ENCODE measurements at places on chromosomes 12 and 14.

- DNase-seq, result no peak
These were observed 5.1 kb downstream of the MBIP start for GRCh38 chr14:36315159-36315853.

GRCh38 chr14:96581902-96582301 lies 79.7 kb downstream of the PAPOLA start:
- DNase-seq, result no peak

DNA sequence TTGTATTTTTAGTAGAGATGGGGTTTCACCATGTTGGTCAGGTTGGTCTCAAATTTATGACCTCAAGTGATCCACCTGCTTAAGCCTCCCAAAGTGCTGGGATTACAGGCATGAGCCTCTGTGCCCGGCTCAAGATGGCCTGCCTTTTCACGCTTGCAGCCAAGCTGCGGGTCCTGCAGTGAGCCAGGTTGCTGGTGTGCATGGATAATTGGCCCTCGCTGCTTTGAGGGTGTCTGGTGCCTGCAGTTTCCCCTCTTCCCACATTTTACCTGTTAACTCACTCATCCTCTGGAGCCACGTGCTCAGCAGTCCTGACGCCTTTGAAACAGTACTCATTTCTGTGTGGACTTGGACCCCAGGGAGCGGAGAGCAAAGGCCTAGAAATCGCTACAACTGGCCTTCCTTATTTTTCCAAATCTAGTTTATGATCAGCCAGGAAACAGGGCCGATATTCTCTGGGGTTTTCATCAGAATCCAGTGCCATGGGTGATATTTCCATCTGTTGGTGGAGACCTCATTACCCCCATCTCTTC lies 42.2 kb downstream of the TPCN1 start:
- DNase-seq, result no peak

GRCh38 chr14:60862283-60862682 lies 118.6 kb downstream of the TRMT5 start:
- DNase-seq, result no peak

GRCh38 chr14:51895375-51895774 lies 35.0 kb downstream of the GNG2 start:
- DNase-seq, result no peak

- DNase-seq, result no peak
These were observed 71.7 kb upstream of the KICS2 start for GRCh38 chr12:64293654-64294364.

GRCh38 chr12:117850048-117850447 lies 118.7 kb downstream of the KSR2 start:
- peak; percentile 7 for DNase-seq

- DNase-seq, result no peak
These were observed 481 bp downstream of the REC8 start for GRCh38 chr14:24172261-24172860.

DNA sequence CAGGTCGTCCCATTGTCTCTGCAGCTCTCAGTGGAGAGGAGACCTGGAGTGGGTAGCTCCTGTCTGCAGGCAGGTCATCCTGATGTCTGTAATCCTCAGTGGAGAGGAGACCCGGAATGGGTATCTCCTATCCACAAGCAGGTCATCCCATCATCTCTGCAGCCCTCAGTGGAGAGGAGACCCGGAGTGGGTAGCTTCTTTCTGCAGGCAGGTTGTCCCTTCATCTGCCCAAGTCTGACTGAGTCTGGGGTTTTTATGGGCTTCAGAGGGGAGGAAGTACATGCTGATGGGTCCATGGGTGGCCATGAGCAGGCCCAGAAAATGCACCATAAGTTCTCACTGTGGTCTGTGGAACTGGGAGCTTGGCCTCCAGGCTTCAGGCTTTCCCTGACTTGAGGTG lies 28.9 kb upstream of the PAPLN start:
- DNase-seq, result no peak
